Left ventricle myocardium inferior (tissue), 1 donor: ENCODE measurements at places on chromosomes 11 and 22. TPM values are rescaled to one million over a fixed set of nuclear protein-coding genes. Genes with fewer than 3 reads are reported as not detected.

The NOX4 gene
- 3.5 TPM for total RNA-seq

The OR51V1 gene
- total RNA-seq: not detected

The IL17REL gene
- total RNA-seq: not detected

The CHRM1 gene
- total RNA-seq: not detected

The WEE1 gene
- 41.8 TPM for total RNA-seq

The CD3D gene
- total RNA-seq: not detected

The MPEG1 gene
- 9.5 TPM for total RNA-seq

The TYMP gene
- total RNA-seq: 11.6 TPM

The TRIM66 gene
- total RNA-seq: 4.1 TPM

The ELMOD1 gene
- 2.3 TPM for total RNA-seq

The NXPE4 gene
- total RNA-seq: not detected

The TSPAN32 gene
- 27.1 TPM for total RNA-seq

The FOLR2 gene
- total RNA-seq: 20.9 TPM

The OR51E2 gene
- not detected for total RNA-seq

The SPI1 gene
- total RNA-seq: 8.3 TPM

The CCDC188 gene
- total RNA-seq: not detected

The SCGB1D2 gene
- 1.6 TPM for total RNA-seq

The CREB3L1 gene
- 40.9 TPM for total RNA-seq

The YPEL1 gene
- 8.3 TPM for total RNA-seq
